Mucosa of gallbladder (tissue), 1 donor: ENCODE measurements at places on chromosomes 1 and 21. TPM values are rescaled to one million over a fixed set of nuclear protein-coding genes. Genes with fewer than 3 reads are reported as not detected.

DNA sequence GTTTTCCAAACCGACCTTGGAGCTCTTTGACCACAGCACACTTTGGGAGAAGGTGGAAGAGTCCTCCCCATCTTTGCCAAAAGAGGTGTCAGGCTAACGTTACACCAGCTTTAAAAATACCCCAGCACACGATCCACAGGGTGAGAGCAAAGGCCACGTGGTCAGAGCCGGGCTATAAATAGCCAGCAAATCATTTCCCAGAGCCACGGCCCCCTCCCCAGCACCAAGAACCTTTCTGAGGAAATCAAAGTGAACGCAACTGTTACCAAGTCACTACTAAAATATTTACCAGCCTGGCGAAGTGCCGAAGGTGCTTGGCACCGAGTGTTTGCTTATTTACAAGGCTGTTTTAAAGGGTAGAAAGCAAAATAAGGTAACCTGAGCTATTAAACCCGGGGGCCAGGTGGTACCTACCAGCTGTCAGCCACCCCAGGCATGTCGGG, 72.4 kb downstream of the CASZ1 start:
- peak; percentile 74 for DNase-seq

S100B gene
- 7.5 TPM for total RNA-seq

DNA sequence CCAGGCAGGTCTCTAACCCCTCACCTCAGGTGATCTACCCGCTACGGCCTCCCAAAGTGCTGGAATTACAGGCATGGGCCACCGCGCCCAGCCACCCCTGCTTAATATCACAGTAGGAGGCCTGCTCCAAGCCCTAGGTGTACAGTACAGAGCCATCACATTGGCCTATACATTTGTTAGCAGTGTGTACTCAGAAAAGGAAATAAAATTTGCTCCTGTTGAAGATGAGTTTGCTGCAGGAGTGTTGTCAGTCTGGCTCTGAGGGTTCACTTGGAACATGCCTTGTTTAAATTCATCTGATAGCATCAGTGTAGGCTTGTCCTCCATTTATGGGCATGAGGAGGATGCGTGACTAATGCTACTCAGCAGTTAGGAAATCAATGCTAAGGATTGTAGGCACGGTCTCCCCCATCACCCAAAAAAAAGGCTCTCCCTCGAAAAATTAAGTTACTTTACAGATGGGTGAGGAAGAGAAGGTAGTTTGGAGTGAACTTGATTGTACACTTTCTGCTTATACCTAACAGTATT, 4.6 kb upstream of the ENAH start:
- DNase-seq: no peak

- DNase-seq: no peak
Measured at GRCh38 chr1:6600410-6601048, 2.1 kb downstream of the KLHL21 start.

- DNase-seq: no peak
Measured at GRCh38 chr1:12620488-12620865, 2.5 kb upstream of the DHRS3 start.

GRCh38 chr1:206954459-206955342, 8.4 kb upstream of the PIGR start:
- no peak for DNase-seq

A3GALT2 gene
- not detected for total RNA-seq

PTGS2 gene
- total RNA-seq: 10.0 TPM

DNA sequence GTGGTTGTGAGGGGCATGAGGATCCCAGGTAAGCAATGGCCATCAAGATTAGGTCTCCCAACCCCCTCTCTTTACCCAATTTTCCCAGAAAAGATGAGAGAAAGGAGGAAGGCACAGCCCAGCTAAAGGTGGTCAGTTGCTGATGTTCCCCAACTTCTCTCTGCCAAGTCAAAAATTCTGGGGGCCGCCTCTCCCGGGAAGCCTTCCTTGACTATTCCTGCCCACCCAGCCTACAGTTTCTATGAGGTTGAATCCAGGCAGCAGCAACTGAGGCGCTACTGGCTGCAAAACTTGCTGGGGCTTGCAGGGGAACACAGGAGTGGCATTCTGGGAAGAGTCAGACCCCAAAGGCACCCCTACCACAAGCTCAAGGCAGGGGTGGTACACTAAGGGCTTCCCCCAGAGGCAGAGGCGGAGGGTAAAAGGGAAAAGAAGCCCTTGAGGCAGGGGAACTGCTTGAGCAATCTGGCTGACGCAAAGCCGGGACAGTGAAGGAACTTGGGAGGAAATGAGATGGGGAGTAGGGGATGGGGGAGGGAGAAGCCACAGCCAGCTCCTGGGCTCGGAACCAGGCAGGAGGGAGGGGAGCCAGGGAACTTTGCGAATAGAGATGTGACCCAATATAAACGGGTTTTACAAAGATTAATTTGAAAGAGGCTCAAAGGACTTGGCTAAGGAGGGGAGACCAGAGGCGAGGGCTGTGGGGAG, 31.2 kb downstream of the SDC3 start:
- DNase-seq: peak; percentile 77

DNA sequence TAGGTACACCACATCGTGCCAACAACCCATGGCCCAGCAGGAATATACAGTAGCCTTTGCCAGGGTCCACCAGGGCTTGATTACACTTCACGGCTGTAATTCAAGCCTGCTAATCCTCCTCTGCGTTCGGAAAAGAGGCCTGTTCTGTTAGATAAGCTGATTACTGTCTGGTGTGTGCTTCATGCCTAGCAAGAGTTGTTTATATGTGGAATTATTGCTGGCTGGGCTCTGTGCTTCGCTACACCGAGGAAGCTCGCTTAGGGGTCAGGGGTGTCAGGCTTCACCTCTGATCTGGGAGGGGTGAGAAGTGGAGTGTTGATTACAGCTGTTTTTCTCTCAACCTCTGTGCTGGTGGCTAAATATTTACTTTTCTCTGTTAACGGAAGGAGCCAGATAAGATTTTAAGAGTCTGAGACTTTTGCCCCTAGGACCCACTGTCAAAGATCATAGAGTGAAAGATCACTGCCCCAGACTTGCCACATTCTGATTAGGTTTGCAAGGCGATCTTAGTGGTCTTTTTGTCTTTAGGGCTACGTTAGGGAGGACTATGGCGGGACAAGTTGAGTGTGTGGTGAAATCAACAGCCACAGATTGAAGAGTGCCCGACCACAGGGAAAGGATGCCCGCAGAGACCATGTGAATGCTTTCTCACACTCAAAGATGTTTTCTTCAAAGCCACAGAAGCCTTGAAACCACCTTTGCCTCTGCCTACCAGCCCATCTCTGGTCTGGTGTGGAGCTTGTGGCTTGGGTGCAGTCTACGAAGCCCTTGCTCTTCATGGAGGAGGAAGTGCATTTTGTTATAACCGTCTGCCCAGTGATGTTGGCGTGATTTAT, 216.1 kb downstream of the PBX1 start:
- DNase-seq: no peak

DNA sequence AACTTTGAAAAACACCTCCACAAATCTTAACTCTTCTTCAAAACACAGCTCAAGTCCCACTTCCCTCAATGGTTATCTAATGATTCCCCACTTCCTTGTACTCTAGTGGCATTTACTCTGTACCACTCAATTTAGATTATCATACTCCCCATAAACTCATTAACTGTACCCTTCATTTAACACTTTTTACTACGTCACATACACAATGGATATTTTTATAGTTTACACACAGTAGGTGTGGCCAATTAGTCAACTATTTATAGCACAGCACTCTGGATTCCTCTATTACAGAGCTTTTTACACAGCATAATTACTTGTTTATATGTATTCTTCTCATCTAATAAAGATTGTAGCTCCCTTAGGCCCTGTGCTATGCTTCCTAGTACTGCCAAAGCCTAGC, 62.1 kb downstream of the FOXJ3 start:
- DNase-seq: no peak

DNA sequence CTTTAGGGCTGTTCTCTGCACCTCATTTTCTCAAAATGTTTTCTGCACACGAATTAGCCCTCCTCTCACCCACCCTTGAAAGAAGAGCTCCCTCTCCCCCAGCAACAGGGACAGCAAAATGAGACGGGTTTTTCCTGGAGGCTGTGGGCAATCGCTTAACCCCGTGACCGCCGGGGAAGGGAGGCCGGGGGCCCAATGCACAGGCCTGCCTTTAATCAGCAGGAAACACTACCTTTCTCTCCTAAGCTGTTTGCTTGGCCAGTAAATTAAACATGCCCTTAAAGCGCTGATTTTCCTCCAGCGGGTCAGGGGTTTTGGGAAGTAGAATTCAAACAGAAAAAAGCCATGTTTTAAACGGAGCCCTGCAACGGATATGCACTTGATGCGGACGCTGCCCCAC, 114.4 kb downstream of the PRDM16 start:
- DNase-seq: no peak

- no peak for DNase-seq
Measured at GRCh38 chr1:179141592-179142251, 59.9 kb downstream of the TOR3A start.

- no peak for DNase-seq
Measured at GRCh38 chr21:19810779-19811178, 1187.4 kb upstream of the NCAM2 start.

FH gene
- total RNA-seq: 44.0 TPM

- DNase-seq: no peak
Measured at GRCh38 chr1:223203034-223203408, 60.0 kb upstream of the TLR5 start.

GRCh38 chr1:72227667-72228066, 54.7 kb downstream of the NEGR1 start:
- no peak for DNase-seq

DNA sequence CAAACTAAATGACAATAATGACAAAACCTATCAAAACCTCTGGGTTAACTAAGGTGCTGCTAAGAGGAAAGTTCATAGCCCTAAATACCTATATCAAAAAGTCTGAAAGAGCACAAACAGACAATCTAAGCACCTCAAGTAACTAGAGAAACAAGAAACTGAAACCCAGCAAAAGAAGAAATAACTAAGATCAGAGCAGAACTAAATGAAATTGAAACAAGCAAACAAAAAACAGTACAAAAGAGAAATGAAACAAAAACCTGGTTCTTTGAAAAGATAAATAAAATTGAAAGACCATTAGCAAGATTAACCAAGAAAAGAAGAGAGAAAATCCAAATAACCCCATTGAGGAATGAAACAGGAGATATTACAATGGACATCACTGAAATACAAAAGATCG, 44.8 kb upstream of the KIAA0040 start:
- DNase-seq: no peak

PRDX6 gene
- 146 TPM for total RNA-seq

- DNase-seq: no peak
Measured at GRCh38 chr1:54763816-54764132, 549 bp downstream of the PARS2 start.

DNA sequence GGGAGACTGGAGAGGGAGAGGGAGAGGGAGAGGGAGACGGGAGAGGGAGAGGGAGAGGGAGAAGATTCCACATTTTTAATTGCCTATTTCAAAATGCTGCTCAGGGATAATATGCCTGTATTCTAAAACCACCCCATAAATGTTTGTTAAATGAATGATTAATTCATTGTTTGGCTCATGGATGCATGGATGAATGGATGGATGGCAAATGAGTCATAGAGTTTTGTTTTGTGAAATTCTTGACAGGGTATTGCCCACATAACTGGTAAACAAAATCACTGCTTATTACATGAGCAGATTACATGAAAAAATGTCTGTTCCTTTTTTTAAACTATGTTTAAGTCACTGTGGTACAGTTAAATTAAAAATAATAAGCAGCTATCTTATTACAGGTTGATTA, 220.4 kb downstream of the ZP4 start:
- DNase-seq: no peak

DNA sequence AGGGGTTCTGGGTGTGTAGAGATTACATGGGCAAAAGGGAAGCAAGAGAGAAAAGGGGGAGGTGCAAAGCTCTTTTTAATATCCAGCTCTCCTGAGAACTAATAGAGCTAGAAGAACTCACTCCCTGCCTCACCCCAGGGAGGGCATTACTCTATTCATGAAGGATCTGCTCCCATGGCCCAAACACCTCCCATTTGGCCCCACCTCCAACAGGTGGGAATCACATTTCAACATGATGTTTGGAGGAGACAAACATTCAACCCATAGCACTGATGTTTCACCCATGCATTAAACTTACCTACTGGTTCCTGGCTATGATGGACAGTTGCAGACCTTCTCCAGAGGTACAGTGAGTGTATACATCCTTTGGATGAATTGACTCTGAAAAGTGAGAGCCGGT, 7.3 kb upstream of the JUN start:
- DNase-seq: no peak

PRAMEF5 gene
- not detected for total RNA-seq

- no peak for DNase-seq
Measured at GRCh38 chr1:51302746-51303145, 27.6 kb downstream of the TTC39A start.

DNA sequence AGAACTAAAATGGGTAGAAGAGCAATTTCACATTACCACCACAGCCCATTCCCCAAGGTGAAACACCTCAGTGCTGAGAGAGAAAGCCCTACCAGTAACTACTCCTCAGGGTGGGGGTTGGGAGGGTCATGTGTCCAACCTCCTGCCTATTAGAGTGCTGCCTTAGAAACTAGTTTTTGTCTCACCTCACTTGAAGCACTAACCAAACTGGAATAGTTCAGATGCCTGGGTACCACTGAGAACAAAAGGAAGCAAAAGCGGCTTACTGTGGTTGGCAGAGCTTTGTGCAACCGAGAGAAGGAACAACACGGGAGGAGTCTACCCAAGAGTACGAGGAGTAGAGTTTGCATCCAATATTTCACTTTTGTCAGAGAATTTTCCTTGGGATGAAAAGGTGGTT, 1207.5 kb upstream of the ADGRL2 start:
- DNase-seq: no peak

GRCh38 chr1:40620586-40621210, 44.8 kb downstream of the RIMS3 start:
- DNase-seq: no peak

DOP1B gene
- 31.2 TPM for total RNA-seq

DNA sequence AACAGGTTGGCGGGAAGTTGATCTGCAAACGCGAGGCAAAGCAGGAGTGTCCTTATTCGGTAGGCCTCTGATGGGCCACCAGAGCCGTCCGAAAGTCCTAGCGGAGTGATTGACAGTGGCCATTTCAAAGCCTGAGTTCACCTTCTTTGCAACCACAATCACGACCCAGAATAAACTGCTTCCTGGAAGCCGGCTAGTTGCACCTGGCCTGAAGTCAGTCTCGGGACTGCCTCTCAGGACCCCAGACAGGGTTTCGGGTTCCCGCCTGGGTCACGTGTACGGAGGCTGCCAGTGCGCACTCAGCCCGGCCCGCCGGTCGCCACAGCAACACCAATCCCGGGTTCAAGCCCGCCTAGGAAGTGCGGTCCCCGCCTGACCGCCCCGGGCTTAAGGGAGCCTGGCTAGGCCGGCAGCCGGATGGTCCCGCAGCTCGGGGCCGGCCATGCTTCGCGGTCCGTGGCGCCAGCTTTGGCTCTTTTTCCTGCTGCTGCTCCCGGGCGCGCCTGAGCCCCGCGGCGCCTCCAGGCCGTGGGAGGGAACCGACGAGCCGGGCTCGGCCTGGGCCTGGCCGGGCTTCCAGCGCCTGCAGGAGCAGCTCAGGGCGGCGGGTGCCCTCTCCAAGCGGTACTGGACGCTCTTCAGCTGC, at the start of gene TOR3A:
Gene TOR3A, plus strand, starts transcription at position 384 of the 646 bp plus-strand sequence. Its CDS starts 59 bp downstream, at position 443.
- DNase-seq: peak; percentile 95

- DNase-seq: no peak
Measured at GRCh38 chr1:227921461-227922185, 26.1 kb downstream of the WNT9A start.
